ENCODE measurements at places on chromosomes 12 and 14.

DNA sequence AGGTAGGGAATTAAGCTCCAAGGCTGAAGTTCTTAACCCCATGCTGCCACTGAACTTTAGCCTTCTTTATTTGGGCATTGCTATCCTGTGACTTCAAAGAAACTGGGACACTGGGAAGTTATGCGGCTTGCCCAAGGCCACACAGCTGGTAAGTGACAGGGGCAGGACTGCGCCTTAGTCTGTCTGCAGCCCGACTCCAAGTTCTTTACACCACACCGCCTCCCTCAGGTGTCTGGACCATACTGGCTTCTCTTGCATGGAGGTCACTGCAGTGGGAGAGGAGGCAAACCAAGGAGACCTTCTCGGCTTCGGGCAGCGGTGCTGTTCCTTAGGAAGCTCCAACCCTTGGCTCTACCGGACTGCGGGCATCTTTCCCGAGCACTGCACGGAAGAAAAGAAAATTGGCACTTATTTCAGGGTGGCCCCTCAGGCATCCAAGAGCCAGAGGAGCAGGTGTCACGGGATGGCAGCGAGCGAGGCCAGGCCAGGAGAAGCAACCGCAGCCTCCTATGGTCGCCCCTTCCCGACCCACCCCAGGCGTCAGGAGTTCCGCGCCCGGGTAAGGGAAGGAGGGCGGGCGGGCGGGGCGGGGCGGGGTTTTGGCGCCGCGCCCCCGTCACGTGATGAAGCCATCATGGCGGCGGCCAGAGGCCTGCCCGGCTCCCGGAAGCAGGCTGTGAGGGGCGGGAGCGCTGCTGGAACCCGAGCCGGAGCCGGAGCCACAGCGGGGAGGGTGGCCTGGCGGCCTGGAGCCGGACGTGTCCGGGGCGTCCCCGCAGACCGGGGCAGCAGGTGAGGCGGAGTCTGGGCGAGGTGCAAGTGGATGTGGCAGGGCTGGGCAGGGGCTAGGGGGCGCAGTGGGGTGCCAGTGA is 16.4 kb upstream of the ESPL1 start:
- DNase-seq, result peak; percentile 47

DNA sequence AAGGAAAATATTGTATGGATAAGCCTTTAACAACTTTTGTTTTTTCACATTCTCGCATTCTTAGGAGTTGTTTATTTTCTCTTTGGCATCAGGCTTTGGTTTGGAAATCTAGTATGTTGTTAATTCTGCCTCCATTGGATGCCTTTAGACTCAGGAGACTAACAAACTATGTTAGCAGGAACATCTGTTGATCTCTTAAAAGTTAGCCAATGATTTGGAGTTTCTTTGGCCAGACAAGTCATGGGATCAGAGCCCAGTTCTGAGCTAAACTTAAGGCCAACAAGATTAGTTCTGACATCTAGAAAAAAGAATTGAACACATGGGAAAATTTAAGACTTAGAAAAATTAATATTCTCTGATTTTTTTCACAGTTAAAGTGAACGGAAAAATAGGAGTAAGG is 35.3 kb upstream of the STRAP start:
- DNase-seq, result no peak

- no peak for DNase-seq
Observed at GRCh38 chr14:23307146-23307530, 505 bp downstream of the BCL2L2 start.

- no peak for DNase-seq
Observed at GRCh38 chr14:91237219-91237618, 7.3 kb downstream of the GPR68 start.
